ENCODE measurements at places on chromosomes 1 and 21.

DNA sequence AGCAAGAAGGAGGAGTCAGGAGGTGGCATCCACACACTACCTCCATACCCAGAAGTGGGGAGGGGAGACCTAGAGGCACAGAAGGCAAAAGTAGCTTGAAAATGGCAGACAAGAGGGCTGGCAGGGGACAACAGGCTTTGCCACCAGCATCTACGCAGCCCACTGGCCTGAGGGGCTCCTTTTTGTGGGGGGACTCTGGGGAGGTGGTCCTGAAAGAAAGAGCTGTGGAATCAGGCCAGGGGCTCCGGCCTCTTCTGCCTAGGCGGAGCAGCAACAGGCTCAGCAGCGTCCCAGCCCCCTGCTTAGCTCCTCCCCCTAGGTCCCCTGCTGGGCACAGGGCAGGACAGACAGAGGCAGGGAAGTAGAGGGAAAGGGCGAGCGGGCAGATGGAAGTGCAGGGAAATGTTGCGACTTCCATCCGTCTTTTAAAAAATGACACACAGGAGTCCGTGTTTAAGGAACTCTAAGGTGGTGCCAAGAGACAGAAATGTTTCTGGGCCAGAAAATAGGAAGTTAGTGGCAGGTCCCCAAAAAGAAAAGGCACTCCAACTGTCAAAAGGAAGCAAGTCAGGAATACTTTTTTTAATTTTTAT is 10.0 kb upstream of the LEFTY2 start:
- DNase-seq = no peak

- DNase-seq = no peak
Observed at GRCh38 chr1:247180581-247180980, 8.8 kb upstream of the ZNF124 start.

DNA sequence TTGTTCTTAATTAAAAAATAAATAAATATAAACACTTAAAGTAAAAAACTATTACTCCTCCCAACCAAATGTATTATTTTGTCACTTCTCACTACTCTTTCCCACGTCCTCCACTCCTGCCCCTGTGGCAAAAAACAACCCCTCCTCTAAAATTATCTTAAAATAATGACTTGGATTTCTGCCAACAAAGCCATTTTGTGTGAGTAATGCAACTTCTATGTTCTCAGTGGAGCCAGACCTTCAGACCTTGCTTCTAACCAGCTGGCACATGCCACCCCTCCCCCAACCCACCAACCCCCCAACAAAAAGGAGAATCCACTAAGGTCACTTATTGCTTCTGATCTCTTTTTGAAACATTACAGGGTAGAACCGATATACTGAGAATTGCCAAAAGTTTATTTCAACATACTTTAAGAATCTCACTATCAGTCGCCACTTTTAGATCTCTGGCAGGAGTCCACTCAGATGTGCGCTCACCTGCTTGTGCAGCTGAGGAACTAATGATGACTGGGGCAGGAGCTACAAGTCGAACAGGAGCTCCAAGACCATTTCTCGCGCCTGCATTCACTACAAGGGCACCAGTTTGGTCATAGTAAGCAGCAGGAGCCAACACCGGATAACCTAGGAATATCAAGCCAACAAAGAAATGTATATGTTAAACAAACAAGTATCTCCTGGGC is 58.3 kb upstream of the SDC3 start:
- DNase-seq = no peak

- DNase-seq = no peak
Observed at GRCh38 chr1:51327386-51327785, 3.0 kb downstream of the TTC39A start.

GRCh38 chr1:18712252-18712600 is 81.6 kb downstream of the PAX7 start:
- DNase-seq = no peak

DNA sequence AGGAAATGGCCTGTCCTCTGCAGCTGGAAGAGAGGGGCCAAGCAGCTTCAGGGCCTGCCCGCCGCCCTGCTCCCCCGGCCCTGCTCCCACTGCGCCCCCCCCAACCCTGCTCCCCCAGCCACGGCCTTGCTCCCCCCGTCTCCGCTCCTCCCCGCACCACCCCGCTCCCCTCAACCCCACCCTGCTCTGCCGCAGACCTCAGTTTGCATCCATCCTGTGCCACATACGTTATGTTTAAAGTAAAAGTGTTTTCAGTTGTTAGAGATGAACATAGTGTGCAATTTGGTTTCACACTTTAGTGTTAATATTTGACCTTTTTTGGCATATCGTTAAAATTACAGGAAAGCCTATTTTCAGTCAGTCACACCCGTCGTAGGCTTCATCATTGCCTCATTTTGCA is 34.1 kb upstream of the DIP2A start:
- no peak for DNase-seq

DNA sequence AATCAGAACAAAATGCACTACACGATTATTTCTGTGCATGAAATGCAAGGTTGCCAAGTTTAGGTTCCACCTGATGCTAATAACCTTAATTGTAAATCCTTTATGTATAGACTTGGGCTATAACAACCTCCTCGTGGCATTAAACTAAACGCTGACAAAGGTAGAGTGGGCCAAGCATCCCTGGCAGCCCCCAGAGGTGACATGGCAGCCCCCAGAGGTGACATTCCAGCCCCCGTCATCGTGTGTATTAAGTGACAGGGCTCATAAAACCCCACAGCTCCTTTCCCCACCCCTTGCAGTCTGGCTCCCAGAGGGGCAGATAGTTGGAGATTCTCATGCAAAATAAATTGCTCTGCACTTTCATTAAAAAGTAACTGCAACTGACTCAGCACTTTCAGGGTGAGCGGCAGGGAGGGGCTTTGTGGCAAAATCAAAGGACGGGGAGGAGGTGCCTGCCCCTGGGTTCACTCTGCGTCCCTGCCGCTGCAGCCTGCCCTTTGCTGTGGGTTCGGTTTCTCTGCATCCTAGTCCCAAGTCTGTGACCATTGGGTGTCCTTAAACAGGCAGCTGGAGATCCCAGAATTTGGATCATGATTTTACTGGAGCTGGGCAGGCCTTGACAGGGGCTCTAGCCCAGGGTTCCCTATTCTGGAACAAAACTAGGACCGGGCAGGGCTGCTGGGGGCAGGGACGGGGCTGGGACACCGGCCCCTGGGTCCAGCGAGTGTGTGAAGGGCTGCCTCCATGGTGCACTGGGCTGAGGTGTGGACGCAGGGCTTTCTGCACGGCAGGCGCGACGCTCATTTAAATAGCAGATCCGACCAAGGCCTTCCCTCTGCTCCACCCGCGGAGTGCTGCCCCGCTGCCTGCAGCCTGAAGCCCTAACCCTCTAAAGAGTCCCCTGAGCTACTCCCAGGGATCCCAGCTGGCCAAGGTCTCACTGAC is 234.9 kb upstream of the VAMP3 start:
- DNase-seq = no peak

- DNase-seq = no peak
Observed at GRCh38 chr1:43532716-43533115, 2.0 kb downstream of the PTPRF start.

DNA sequence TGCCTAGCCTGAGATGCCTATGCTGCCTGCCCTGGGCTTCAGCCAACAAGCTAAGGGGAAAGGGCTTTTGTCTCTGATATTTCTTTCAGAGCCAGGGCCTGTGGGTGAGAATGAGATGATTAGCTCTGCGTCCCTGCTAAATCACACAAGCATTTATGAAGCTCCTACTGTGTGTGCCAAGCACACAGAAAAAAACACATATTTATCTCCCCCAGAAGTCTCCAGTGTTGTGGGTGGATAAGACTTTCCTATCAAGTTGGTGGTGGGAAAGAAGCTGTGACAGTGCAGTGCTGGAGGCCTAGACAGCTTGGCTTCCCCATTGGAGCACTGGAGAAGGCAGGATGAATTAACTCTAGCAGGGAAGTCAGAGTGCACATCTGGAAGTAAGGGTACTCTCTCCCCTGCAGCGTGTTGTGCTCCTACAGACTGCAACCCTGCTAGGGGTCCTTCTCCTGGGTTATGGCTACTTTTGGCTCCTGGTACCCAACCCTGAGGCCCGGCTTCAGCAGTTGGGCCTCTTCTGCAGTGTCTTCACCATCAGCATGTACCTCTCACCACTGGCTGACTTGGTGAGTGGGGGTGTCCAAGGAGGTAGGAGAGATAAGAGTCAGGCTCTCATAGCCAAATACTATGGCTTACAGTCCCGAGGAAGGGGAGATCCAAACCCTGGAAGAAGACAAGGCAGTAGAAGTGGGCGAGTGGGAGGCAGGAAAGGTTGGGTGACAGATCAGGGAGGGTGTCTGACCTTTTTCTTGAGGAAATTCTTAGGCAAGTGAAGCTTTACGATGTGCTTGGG is 1.7 kb downstream of the SLC50A1 start:
- DNase-seq = no peak

GRCh38 chr1:21550097-21550496 is 40.9 kb downstream of the ALPL start:
- DNase-seq = no peak

DNA sequence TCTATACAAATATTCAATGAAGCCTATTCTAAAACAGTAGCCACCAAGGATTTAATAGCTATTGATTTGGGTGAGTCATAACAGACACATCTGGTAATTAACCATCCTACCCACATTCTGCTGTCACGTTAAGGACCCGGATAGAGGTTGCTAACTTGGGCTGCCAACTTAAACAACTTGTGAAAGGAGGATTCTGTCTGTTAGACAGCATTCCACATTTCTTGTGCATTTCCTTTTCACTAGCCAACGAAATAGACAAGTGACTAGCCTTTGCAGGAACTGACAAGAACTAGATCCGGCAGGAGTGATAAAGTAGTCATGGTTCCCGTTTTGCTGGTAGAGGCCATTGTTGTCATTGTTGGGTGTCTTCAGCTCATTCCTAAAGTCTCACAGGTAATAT is 9.5 kb downstream of the DSCAM start:
- no peak for DNase-seq

DNA sequence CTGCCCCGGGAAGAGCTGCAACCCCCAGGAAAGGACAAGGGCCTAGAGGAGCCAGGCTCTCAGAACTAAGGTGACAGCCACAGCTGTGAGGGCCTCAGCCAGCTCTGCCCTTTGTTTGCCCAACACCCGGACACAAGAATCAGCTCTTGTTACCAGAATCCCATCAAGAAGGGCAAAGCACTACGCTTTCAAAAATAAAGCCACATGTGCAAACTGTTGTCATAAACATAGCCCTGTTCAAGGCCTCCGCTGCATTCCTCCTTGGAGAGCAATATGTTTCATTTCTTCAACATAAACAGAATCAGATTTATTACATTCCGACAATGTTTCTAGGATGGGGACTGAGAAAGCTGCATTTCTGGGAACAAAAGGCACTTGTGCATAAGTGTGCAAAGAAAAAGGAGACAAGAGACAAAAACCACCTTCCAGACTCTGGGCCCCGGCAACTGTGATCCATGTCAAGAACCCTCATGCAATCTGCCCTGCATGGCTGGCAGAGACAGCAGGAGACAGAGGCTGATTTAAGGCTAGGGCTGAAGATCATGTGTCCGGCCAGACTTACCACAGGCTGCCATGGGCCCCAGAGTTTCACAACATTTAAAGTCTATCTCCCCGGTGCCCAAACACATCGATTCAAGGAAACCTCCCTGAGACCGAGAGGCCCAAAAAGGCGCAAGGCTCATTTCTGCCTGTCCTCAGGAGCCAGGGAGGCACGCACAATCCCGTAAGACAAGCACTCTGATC is 71.0 kb downstream of the SSBP3 start:
- no peak for DNase-seq

- no peak for DNase-seq
Observed at GRCh38 chr1:40743452-40743851, 40.1 kb upstream of the KCNQ4 start.

- DNase-seq = no peak
Observed at GRCh38 chr1:155186067-155186793, 12.6 kb downstream of the TRIM46 start.

DNA sequence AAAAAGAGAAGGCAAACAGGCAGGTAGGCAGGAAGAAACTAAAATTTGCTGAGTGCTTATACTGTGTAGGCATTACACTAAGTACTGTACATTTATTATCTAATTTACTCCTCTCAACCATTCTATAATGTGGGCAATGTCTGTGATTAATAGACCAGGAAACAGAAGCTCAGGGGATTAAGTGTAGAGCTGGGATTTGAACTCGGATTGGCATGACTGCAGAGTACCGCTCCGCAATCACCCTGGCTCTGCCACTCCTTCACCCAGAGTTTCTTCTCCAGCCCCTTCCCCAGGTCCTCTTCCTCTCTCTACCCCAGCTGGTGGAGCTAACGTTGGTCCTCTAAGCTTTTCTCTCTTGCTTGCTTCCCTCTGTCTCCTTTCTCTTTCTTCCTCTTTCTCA is 11.5 kb upstream of the S100A2 start:
- no peak for DNase-seq

GRCh38 chr1:11851180-11851579 is 3.6 kb upstream of the NPPA start:
- DNase-seq = no peak

DNA sequence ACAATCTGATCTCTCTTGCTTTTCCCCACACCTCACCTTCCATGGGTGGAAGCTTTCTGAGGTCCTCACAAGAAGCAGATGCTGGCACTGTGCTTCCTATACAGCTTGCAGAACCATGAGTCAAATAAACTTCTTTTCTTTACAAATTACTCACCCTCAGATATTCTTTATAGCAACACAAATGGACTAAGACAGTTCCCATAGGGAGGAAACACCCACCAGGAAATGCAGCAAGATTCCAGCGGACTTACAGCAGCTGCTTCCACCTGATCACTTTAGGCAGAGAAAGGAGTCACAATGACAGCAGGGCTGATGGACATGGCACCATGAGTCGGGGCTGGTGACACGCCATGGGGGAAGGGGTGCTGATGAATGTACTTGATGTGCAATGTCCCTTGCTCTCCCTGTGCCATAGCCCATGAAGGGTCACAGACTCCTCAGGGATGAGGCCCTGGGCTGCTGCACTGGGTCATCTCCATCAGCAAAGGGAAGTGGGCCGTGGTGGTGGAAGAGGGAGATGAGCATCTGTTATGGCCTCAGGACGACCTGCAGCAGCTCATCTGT is 53.9 kb downstream of the PRSS38 start:
- DNase-seq = no peak

DNA sequence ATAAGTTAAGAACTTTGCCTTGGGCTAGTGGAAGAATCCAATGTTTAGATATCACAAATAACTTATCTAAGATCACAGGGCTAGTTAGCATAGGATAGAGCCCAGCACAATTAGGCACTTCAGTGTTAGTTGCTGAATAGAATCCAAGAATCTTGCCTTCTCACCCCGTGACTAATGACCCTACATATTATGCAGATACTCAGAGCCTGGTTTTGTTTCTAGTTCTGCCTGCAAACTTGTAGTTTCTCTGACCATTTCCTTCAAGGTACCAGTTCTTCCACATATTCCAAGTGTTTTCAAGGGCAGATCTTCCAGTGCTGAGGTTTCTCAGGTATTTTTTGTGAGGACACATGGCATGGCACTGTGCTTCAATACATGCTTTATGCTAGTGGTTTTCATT is 239.3 kb downstream of the KCNK2 start:
- no peak for DNase-seq

- DNase-seq = no peak
Observed at GRCh38 chr1:49229555-49229954, 452.9 kb upstream of the BEND5 start.

GRCh38 chr1:245458761-245459174 is 304.0 kb downstream of the KIF26B start:
- DNase-seq = no peak

GRCh38 chr1:246476771-246477170 is 30.3 kb downstream of the SMYD3 start:
- DNase-seq = no peak

- no peak for DNase-seq
Observed at GRCh38 chr1:58619286-58620054, 42.4 kb upstream of the TACSTD2 start.

GRCh38 chr1:233368106-233368788 is 40.7 kb downstream of the MAP3K21 start:
- no peak for DNase-seq
